ENCODE measurements at places on chromosomes 6 and 20.

- DNase-seq: no peak
These were observed 21.1 kb downstream of the RAET1L start for GRCh38 chr6:150004101-150004782.

GRCh38 chr20:25461786-25462545 is 54.5 kb downstream of the GINS1 start:
- DNase-seq: no peak

- DNase-seq: peak; percentile 42
These were observed 7.2 kb downstream of the ADGRF1 start for GRCh38 chr6:47034926-47035325.

DNA sequence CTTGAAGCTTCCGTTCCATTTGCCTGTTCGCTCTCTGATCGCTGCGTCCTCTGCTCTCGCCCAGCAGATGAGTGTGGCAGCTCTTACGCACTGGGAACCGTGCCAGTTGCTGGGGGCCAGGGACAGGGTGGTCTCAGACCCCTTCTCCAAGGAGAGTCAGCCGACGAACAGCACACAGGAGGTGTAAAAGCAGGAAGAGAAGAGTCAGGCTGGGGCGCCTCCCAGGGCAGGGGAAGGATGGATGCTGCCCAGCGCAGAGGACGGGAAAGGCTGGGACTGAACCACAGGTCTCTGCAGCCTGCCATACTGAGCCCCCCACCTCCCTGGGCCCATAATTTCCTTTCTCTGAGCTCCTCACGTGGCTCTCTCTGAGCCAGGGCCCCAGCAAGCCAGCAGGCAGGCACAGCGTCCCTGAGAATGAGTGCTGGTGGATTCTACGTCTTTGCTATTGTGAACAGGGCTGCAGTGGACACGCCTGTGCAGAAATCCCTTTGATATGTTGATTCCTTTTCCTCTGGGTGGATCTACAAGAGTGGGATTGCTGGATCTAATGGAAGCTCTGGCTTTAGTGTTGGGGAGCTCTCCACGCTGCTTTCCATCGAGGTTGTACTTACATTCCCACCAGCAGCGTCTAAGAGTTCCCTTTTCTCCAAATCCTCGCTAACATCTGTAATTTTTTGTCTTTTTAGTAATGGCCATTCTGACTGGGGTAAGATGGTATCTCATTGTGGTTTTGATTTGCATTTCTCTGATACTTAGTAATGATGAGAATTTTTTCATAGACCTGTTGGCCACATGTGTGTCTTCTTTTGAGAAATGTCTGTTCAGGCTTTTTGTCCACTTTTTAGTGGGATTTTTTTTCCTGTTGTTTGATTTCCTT is 104.1 kb downstream of the PSMB1 start:
- no peak for DNase-seq

- DNase-seq: no peak
These were observed 28.0 kb upstream of the MLIP start for GRCh38 chr6:54083287-54083686.

DNA sequence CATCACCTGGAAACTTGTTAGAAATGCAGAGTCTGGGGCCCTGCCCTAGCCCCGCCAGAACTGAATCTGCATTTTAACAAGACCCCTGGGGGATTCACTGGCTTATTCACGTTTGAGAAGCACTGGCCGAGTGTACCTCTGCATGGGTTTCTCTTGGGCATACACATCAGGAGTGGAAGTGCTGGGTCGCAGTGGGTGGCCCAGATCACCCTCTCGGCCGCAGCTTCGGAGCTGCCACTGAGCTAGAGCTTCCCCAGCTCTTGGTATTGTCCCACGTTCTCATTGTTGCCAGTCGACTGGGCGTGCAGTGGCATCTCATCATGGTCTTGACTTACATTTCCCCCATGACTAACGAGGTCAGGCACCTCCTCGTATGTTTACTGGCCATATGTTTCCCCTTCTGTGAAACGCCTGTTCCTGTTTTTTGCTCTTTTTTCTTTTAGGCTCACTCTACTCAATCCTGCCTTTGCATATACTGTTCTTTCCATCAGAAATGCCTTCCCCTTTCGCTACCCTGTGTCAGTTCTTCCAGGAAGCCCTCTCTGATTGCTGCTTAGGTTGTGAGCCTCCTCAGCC is 3.0 kb upstream of the DLGAP4 start:
- no peak for DNase-seq

All from pancreas (tissue), 10 donors.